ENCODE measurements at places on chromosomes 3 and 15. TPM values are rescaled to one million over a fixed set of nuclear protein-coding genes. Genes with fewer than 3 reads are reported as not detected.

The ABTB1 gene
- 11.4 TPM for total RNA-seq

The CLEC3B gene
- 89.4 TPM for total RNA-seq

The HAPLN3 gene
- 6.6 TPM for total RNA-seq

The KCNAB1 gene
- 4.9 TPM for total RNA-seq

The FAM107A gene
- total RNA-seq: 9.8 TPM

The CSK gene
- total RNA-seq: 17.8 TPM

All from urinary bladder (tissue), 4 donors.